ENCODE measurements at places on chromosomes 5 and 9.

DNA sequence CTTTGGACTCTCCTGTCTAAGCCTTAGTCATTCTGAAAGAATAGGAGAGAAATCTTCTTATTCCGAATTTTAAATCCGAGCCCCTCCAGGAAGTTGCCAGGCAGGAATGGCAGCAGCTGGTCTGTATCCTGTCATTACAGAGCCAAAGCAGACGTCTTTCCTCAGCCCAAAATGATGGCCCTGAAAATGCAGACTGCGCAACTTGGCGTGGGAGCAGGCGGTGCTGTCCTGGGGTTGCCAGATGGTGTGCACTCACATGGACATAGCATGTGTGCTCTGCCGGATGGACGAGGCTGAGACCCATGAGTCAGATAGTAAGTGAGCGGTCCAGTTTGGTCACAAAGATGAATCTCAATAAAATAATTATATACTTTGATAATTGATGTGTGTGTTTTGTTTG, 410.4 kb downstream of the KCTD16 start:
- no peak for DNase-seq

GRCh38 chr5:113489299-113489698, 1.0 kb upstream of the MCC start:
- no peak for DNase-seq

DNA sequence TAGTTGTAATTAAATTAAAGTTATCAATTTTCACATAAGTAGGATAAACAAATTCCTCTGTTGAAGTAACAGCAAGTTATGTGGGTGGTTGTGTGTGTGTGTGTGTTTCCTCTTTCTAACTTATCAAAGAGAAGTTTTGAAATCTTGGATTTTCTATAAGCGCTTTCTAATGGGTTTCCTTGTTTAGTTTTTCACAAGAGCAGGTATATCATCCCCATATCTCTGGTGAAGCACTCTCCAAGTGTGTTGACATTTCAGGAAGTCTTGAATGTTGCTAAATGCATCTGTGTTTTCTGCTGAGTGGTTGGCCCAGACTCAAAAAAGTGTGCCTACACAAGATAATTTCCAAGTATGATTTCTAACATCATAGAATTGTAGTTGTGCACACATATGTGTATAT, 43.3 kb downstream of the PRDM6 start:
- no peak for DNase-seq

DNA sequence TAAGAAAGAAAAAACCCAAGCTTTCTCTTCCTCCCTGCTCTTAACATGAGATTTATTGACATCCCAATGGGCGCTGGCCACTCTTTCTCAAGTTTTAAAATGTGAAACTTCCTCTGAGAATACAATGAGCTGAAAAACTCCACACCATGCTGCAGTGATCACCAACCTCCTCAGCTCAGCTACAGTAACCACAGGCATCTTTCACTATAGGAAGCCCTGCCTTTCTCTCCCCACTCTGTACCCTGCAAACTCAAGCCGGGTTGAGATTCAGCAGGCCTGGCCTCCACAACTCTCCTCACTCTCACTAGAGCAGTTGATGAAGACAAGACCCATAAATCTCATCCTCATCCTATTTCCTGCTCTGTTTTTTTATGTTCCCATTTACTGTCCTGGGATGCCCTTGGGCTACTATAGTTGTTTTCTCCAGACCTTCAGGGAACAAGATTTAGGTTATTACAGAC, 48.3 kb downstream of the SH3TC2 start:
- no peak for DNase-seq

DNA sequence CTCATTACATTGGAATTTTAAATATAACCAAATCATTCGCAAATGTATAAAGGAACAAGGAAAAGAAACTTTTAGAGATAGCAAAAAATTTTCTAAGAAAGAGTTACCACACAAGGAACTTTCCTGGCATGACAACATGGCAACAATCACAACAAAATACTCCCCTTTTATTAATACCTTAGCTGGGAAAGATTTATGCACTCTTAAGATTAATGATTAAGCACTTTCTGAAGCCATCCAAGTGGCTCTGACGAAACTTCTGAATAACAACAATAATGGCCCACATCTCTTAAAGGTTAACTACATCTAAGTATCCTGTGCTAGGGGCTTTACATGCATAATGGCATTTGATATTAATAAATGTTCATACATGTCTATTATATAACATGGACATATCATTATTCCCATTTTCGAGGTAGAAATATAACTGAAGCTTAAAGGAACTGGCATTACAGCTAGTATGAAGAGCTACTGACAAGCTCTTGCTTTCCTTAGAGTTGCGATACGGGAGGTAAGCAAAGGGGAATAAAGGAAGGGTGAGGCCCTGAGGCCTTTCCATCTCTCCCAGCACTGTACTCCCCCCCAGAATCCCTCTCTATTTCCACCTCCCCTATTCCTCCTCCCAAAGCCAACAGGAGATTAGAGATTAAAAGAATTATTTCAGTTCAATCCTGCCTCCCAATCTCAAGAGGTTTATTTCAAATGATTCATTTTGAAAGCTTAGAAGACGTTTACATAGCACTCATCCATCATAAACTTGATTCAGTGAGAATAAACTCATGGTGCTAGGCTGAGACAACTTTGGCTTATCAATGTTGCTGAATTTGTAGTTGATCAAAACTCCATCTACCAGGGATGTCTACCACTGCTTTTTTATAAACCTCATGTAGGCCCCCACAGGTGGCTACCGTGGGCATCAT, 9.6 kb downstream of the MTMR12 start:
- no peak for DNase-seq

- DNase-seq, result no peak
These were observed 67.5 kb downstream of the APBA1 start for GRCh38 chr9:69604568-69605219.

Data from GM12878 (cell line).